ENCODE measurements at places on chromosomes 5 and 9.
A peak's percentile ranks its signal among the peaks of the same experiment; 100 is the strongest.

DNA sequence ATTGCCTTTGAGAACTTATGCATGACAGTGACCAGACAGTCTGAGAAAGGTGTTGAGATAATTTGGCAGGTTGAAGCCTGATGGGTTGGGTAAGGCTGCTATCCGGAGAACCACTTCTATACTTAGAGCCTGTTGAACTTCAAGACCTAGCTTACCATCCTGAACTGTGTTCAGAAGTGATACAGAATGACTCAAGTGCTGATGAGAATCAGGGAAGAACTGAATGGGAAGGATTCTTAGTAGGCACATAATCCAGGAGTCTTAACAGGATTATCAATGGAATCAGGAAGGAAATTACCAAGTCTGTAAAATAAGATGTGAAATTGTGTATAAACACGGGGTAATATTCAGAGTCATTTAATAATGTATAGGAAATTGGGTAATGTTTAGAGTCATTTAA lies 9.0 kb upstream of the PAPPA start:
- no peak for DNase-seq

GRCh38 chr9:37192803-37193202 lies 72.4 kb downstream of the ZCCHC7 start:
- DNase-seq: no peak

DNA sequence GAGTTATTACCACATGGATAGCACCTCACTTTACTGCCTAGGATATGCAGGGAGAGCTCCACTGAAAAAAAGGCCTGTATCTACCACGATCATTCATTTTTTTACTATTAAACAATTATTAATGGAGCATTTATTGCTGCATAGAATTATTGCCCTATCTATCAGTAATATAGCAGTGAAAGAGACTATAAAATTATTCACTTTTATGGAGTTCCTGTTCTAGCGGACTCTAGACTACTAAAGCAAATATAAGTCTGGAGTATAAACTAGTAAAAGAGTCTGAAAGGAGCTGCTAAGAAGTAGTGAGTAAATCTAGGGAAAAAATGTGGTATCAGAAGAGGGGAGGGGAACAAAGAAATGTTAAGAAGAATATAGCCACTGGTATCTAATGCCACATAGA lies 150.4 kb upstream of the CYLC2 start:
- no peak for DNase-seq

DNA sequence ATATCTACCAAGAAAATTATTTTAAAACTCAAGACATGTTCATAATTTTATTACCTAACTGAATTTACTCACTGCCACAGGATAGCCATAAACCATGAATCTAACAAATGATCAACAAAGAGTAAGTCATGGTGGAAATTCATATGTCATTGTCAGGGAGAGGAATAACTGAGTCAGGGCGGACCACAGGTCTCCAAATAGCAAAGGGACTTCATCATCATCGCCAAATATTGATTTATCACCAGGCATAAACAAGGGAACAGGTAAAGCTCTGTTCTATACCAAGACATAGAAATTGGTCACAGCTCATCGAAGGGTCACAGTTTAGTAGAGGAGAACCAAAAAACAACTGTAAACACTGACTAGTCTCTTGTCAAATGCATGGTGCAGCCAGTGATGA lies 94.8 kb downstream of the CTNND2 start:
- DNase-seq: no peak

DNA sequence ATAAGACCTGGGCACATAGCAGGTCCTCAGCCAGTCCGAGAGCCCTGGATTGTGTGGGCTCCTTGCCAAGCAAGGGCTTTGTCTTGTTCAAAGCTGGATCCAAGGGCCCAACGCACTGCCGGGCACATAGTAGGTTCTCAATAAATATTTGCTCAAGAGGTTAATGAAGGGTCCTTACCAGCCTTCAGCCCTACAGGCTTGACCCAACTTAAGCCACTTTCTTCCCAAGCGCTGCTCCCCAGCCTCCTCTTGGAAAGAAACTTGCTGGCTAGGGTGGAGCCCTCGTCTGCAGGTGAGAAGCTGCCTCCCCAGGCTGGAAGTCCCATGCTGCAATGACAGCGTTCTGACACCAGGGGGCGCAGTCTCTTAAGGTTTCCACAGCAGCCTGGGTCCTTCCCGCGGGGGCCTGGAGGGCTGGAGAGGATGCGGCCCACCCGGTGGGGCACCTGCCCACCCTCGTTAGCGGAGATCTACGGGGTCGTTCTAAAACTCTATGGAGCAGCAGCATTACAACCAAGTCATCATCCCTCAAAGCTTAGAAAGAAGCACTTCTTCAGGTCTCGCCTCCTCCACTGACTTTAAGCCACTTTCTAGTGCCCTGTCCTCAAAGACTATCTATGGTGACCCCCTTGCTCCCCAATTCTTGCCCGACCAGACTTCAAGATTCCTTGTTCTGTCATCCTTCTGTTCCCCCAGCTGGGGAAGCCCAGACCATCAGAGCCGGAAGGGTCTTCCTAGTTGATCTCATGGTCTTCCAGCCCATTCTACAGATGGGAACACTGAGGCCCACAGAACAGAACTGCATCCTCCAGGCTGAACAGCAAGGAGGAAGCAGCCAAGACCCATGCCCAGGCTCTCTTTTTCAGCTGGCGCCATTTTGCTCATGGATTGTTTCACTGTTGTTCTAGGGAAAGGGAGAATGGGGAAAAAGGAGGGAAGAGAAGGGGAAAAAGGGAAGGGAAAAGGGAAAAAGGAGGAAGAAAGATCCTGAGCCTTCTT lies 115.4 kb downstream of the LHX2 start:
- DNase-seq: peak; percentile 58

DNA sequence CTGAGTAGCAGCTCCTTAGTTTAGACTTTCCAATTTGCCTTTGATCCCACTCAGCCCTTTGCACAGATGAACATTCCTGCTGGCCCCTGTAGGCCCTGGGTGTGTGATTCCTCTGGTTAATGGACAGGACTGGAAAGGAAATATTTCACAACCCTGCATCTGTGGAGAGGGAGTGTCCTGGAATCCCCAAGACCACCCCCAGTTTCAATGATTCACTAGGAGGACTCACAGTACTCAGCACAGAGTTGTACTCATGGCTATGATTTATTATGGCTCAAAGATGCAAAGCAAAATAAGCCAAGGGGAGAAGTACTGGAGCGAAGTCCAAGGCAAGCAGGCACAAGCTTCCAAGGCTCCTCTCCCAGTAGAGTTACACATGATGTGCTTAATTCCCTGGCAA lies 42.4 kb upstream of the TJP2 start:
- DNase-seq: peak; percentile 99

GRCh38 chr9:73979894-73980264 lies 517.3 kb upstream of the RORB start:
- no peak for DNase-seq

DNA sequence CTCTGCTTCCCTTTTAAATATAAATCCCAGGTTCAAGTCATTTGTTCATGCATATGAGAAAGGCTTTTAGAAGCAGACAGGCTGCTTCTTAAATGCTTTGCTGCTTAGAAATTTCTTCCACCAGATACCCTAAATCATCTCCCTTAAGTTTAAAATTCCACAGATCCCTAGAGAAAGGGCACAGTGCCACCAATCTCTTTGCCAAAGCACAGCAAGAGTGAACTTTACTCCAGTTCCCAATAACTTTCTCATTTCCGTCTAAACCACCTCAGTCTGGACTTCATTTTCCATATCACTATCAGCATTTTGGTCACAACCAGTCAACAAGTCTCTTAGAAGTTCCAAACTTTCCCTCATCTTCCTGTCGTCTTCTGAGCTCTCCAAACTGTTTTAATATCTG lies 679.8 kb upstream of the FTMT start:
- DNase-seq: peak; percentile 3

- peak; percentile 97 for DNase-seq
Measured at GRCh38 chr5:111735583-111736270, 21.3 kb downstream of the NREP start.

DNA sequence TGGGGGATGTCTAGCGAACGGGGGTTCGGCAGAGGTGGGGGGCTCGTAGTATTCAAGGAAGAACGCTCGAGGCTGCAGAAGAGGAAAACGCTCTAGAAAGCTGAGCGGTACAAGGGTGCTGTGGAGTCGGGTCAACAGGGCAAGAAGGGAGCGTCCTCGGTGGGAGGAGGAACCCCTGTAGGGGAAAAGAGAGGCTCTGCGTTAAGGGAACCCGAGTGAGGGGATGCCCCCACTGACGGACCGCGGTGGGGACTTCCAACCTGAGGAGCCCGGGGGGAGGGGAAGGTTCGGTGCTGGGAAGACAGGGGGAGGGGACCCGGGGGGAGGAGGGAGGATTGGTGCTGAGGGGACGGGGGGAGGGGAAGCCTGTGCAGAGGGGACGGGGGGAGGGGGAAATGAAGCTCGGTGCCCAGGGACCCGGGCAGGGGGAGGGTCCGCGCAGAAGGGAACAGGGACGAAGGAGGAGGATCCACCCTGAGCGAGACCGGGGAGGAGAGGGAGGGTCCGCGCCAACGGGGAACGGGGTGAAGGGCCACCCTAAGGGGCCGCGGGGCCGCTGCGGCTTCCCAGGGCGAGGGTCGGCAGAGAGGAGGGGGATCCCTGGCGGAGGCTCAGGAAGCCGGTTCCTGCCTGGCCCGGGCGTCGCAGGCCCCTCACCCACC lies 621 bp downstream of the NR6A1 start:
- DNase-seq: no peak

GRCh38 chr5:1593903-1594356 lies 70.2 kb upstream of the LPCAT1 start:
- no peak for DNase-seq

DNA sequence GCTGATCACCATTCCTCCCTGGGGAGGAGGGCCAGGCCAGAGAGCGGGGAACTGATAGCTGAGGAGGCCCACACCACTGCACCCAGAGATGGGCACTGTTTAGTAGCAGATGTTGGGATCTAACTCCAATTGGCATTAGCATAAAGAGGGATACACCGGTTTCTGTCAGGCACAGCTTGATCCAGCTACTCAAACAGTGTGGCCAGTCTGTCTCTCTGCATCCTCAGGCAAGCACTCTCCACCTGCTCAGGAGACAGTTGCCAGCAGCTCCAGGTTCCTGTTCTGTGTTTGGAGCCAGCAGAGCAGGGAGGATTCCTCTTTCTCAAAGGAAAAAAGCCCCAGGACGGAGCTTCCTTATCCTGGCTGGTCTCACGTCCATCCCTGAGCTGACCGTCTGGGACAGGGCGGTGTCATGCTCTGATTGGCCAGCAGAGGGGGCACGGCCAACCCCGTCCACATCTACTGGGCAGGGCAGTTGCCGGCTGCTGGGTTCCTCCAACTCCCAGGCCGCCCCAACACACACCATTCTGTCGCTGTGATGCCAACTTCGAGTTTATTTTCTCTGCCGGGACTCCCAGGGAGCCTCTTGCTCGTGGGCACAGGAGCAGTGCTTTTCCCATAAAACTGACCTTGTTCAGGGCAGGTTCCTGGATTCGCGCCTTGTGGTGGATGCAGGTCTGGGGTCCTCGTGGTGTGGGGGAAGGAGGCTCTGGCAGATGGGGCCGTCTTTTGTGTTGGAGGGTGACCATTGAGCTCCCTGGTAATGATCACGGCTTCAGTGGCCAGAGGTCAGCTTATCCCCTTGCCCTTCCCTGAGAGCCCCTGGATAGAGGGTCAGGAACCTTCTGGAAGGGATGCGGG lies 47.9 kb downstream of the COL5A1 start:
- DNase-seq: peak; percentile 29

DNA sequence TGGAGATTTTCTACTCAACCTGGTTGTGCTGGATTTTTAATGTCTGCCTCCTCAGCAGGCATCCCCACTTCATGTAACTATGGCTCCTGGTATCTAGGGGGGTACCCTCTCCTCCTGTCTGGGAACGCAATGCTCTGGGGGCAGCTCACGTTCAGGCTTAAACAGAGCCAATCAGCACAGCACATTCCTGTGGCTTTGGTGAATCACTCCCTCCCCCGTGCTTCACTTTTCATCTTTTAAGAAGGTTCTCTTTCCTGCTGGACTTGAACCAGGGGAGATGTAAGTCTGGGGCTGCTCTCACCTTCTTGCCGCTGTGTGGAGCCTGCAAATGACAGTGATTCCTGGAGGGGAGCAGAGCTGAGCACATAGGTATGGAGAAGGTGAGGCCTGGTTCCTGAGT lies 101.2 kb downstream of the MSX2 start:
- DNase-seq: peak; percentile 74

- DNase-seq: no peak
Measured at GRCh38 chr9:126631254-126631653, 17.5 kb downstream of the LMX1B start.

DNA sequence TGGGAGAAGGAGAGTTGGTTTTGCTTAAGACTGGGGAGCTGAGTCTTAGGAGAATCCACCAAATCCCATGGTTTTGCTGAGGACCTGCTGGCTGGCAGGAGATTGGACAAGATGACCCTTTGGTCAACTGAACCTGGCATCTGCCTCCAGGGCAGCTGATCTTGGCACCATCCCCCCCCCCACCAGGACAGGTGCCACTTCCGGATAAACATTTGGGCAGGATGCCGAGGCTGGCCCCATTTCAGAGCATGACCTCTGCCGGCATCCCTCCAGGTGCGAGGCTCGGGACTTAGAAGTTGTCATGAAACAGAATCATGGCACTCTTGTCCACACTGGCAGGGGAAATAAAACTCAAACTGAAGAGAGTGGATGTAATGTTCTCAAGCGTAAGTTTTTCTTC lies 165.6 kb downstream of the MACROH2A1 start:
- no peak for DNase-seq

- DNase-seq: peak; percentile 79
Measured at GRCh38 chr5:133531594-133531993, 80.7 kb downstream of the FSTL4 start.

DNA sequence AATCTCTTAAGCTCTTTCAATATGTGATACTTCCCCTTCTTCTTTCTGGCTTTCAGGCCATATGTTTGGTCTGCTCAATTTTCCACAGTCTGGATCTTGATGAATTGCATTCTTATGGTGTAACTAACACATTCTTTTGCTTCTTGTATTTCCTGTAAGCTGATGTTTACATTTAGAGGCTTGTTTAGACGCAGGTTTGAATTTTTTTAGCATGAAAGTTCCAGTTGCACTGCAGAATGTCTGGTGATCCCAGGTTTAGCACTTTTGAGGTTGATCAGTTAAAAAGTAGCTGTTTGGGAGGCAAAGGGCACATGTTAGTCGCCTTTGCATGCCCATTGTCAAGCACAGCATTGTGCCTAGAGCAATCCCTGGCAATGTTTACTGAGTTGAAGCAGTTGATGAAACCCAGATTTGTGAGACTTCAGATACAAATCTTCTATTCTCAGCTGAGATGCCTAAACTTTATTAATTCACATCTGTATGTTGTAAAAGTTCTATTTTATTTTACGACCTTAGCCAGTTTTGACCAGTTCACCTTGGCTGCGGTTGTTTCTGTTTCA lies 59.6 kb upstream of the SPATA31C2 start:
- DNase-seq: peak; percentile 93

- no peak for DNase-seq
Measured at GRCh38 chr5:33276628-33276950, 164.2 kb upstream of the TARS1 start.

- peak; percentile 86 for DNase-seq
Measured at GRCh38 chr5:151063142-151063989, 17.5 kb downstream of the TNIP1 start.

GRCh38 chr5:179806250-179807048 lies at the start of gene MGAT4B:
TSS of gene MGAT4B (minus strand) at chr5:179806866. CDS start at chr5:179806583, 283 bp downstream.
- DNase-seq: peak; percentile 66

- peak; percentile 76 for DNase-seq
Measured at GRCh38 chr5:98713027-98713426, 60.4 kb upstream of the RGMB start.

Data from fibroblast of upper back skin (primary cell).